ENCODE measurements at places on chromosomes 2 and 18. TPM values are rescaled to one million over a fixed set of nuclear protein-coding genes. Genes with fewer than 3 reads are reported as not detected.
A peak's percentile ranks its signal among the peaks of the same experiment; 100 is the strongest.

- H3K4me3 ChIP-seq = no peak overlapping the region
- H3K27me3 ChIP-seq = no peaks in the 10 kb centered on the region
- peaks cover 15% of the 10 kb centered on the region for H3K4me1 ChIP-seq
- H3K36me3 ChIP-seq = no peaks in the 10 kb centered on the region
Measured at GRCh38 chr2:33015421-33016142, 68.8 kb downstream of the LTBP1 start.

DNA sequence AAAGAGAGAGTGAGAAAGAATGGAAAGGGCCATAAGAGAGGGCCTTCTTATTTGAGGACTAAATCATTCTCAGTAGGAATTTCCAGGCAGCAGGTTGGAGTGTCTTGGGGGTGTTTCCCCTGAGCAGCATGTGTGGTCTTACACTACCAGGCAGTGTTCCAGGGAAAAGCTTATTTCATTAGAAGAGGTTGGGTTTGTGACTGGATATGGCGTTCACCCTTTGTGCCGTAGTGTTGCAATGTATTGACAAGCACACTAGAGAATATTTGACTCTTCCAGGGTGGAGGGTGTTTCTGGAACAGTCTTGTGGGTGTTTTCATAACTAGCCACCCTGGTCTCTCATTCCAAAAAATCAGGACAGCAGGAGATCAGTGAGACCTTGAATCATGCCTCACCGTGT is 105.5 kb downstream of the NRP2 start:
- peaks cover 3% of the 10 kb centered on the region for H3K36me3 ChIP-seq
- no peak overlapping the region for H3K4me3 ChIP-seq
- no peak overlapping the region for H3K27ac ChIP-seq
- H3K27me3 ChIP-seq = no peaks in the 10 kb centered on the region
- H3K4me1 ChIP-seq = peaks cover 34% of the 10 kb centered on the region
- peak; percentile 60 for DNase-seq

- no peak for DNase-seq
- H3K36me3 ChIP-seq = no peaks in the 10 kb centered on the region
- H3K27me3 ChIP-seq = no peaks in the 10 kb centered on the region
- H3K4me1 ChIP-seq = peaks cover 17% of the 10 kb centered on the region
- peak overlapping the region; percentile 94 for H3K4me3 ChIP-seq
Measured at GRCh38 chr2:88054782-88055370, 707 bp downstream of the KRCC1 start.

SCYGR4 gene
- not detected for polyA plus RNA-seq

SNED1 gene
- polyA plus RNA-seq = 2.3 TPM

DNA sequence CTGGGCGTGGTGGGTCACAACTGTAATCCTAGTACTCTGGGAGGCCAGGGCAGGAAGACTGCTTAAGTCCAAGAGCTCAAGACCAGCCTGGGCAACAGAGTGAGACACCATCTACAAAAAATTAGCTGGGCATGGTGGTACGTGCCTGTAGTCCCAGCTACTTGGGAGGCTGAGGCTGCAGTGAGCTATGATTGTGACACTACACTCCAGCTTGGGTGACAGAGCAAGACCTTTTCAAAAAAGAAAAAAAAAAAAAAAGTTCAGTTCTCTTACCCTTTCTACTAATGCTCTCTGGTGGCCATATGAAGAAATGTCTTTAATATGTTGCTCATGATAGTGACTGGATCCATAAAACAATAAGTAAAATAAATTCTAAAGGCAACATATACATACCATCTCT is 14.9 kb downstream of the TYW5 start:
- H3K27ac ChIP-seq = no peak overlapping the region
- no peak overlapping the region for H3K4me3 ChIP-seq
- peaks cover 13% of the 10 kb centered on the region for H3K4me1 ChIP-seq
- H3K27me3 ChIP-seq = no peaks in the 10 kb centered on the region
- peaks cover 70% of the 10 kb centered on the region for H3K36me3 ChIP-seq

MAPK4 gene
- polyA plus RNA-seq = 1.4 TPM

IL1RN gene
- polyA plus RNA-seq = 40.9 TPM

CYP27A1 gene
- 10.7 TPM for polyA plus RNA-seq

DNA sequence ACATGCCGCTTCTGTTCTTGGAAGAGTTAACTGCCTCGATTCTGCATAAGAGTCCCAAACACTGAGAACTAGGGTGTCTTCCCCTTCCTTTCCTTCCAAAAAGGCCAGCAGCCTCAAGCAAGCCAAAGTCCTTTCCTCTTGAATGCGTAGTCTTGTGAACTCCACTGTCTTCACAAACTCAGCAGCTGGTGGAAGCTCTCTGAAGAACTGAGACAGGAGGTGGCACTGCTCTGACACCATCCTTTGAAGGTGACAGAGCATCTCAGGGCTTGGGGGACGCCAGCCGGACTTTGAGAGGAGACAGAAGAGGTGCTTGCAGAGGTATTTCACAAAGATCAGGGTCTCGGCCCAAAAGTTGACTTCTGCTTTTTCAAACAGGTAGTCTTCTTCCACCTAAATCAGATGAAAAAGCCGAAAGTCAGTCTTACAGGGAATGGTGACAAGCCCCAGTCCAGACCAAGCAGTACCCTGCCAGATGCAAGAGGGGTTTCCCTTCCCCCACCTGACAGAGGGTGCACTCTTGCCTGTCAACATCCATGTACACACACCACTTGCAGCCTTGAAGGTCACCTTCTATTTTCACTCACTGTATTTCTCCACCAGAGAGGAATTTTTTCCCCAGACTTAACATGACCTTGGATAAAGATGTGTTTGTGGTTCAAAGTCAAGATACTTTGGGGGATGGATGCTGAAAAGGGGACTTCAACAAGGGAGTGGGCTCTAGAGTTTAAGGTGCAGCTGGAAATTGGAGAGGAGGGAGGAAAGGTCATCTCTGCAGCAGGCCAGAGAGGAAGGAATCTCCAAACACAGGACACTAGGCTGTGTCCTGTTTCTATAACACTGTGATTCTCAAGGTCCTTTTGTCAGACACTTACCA is 4.8 kb upstream of the ZFP36L2 start:
- H3K4me3 ChIP-seq = no peak overlapping the region
- no peak overlapping the region for H3K27ac ChIP-seq
- H3K4me1 ChIP-seq = peaks cover 28% of the 10 kb centered on the region
- DNase-seq = no peak
- no peaks in the 10 kb centered on the region for H3K27me3 ChIP-seq

- H3K4me1 ChIP-seq = no peaks in the 10 kb centered on the region
- no peaks in the 10 kb centered on the region for H3K27me3 ChIP-seq
- no peak overlapping the region for H3K4me3 ChIP-seq
- DNase-seq = no peak
- no peak overlapping the region for H3K27ac ChIP-seq
Measured at GRCh38 chr18:25896178-25896780, 194.1 kb downstream of the SS18 start.

VWC2L gene
- not detected for polyA plus RNA-seq

GRCh38 chr2:196586511-196586991 is 53.0 kb upstream of the CCDC150 start:
- no peak overlapping the region for H3K27ac ChIP-seq
- H3K4me3 ChIP-seq = no peak overlapping the region
- H3K27me3 ChIP-seq = no peaks in the 10 kb centered on the region
- no peaks in the 10 kb centered on the region for H3K36me3 ChIP-seq

- DNase-seq = peak; percentile 17
- peaks cover 3% of the 10 kb centered on the region for H3K4me1 ChIP-seq
- H3K27me3 ChIP-seq = no peaks in the 10 kb centered on the region
- no peak overlapping the region for H3K27ac ChIP-seq
Measured at GRCh38 chr2:30780776-30781330, 26.4 kb downstream of the CAPN13 start.

ERFE gene
- 0.75 TPM for polyA plus RNA-seq

DNA sequence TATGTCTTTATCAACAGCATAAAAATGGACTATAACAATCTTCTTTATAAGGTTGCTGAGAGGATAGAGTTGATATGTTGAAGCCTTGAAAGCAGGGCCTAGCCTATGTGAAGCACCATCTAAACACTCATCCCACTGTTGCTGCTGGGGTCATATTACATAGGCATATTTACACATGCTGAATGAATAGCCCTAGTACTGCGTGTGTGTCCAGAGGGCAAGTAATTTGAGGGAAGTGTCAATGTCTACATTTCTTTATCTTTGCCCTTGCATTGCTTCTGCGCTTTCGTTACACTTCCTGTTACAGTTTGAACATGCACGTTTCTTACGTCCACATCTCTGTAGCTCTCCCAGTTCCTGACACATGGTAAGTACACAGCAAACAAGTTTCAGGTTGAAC is 280.3 kb upstream of the ATP5MC3 start:
- no peaks in the 10 kb centered on the region for H3K36me3 ChIP-seq
- H3K27ac ChIP-seq = no peak overlapping the region
- H3K4me1 ChIP-seq = no peaks in the 10 kb centered on the region
- no peak overlapping the region for H3K4me3 ChIP-seq

AGXT gene
- polyA plus RNA-seq = not detected

GRCh38 chr18:6557057-6557769 is 142.5 kb upstream of the L3MBTL4 start:
- no peaks in the 10 kb centered on the region for H3K36me3 ChIP-seq
- DNase-seq = no peak
- H3K4me3 ChIP-seq = no peak overlapping the region
- H3K27ac ChIP-seq = no peak overlapping the region
- H3K4me1 ChIP-seq = peaks cover 5% of the 10 kb centered on the region
- H3K27me3 ChIP-seq = no peaks in the 10 kb centered on the region

PRKAG3 gene
- not detected for polyA plus RNA-seq

GRCh38 chr2:172673056-172673683 is 62.5 kb upstream of the RAPGEF4 start:
- peaks cover 5% of the 10 kb centered on the region for H3K4me1 ChIP-seq
- H3K4me3 ChIP-seq = no peak overlapping the region
- no peaks in the 10 kb centered on the region for H3K27me3 ChIP-seq

C18orf54 gene
- not detected for polyA plus RNA-seq

TNFRSF11A gene
- 0.50 TPM for polyA plus RNA-seq

CLHC1 gene
- 8.8 TPM for polyA plus RNA-seq

DNA sequence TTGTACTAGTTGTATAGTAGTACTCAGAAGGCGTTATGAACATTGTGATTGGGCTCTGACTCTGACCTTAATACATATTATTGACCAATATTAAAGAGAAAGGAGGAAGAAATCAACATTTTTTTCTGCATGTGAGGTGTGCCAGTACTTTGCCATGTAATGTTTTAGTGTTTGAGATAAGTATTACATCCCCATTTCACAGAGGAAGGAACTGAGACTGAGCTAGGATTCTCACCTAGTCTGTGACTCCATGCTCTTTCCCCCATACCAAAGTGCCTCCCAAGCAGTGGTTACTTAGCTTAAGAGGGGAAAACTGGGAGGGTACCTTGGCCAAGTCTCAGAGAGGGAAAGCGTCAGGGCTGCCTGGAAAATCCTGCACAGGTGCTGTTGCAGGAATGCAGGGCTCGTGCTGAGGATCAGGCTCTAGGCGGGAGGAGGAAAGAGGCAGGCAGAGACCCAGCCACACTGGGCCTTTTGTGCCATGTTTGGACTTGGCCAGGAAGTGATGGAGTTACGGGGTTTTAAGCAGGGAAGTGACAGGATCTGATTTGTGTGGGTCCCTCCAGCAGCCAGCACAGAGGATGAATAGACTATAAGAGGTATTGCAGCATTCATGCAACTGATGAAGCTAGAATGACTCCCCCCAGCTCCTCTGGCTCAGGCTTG is 1.7 kb downstream of the PNKD start:
- H3K27me3 ChIP-seq = no peaks in the 10 kb centered on the region
- peaks cover 49% of the 10 kb centered on the region for H3K36me3 ChIP-seq
- peaks cover 66% of the 10 kb centered on the region for H3K4me1 ChIP-seq
- peak overlapping the region; percentile 79 for H3K4me3 ChIP-seq

FMNL2 gene
- polyA plus RNA-seq = 7.8 TPM

SERPINB12 gene
- not detected for polyA plus RNA-seq

DNA sequence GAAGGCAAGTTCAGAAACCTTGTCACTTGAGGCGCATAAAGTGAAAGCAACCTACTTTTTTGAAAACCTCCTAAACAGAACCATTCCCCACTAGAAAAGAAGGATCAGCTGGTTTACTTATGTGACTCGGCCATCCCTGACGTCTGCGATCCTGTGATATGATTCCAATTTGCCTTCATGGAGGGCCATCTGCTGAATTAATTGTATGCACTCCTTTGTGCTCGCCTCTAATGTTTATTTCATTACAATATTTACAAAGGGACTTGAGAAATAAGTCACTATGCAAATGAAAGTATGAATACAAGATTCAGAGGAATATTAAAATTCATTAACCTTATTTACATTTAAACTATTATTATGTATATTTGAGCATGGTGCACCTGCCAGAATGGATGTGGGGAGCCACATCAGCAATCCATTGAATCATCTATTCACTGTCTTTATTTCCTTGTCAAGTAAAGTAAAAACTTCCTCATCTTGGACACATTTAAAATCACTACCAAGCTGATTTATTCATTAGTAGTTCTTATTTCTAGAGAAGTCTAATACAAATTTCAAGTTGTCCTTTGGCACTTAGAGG is 96.5 kb downstream of the RBM43 start:
- no peak overlapping the region for H3K27ac ChIP-seq
- H3K4me3 ChIP-seq = no peak overlapping the region
- H3K36me3 ChIP-seq = no peaks in the 10 kb centered on the region
- no peak for DNase-seq

DNA sequence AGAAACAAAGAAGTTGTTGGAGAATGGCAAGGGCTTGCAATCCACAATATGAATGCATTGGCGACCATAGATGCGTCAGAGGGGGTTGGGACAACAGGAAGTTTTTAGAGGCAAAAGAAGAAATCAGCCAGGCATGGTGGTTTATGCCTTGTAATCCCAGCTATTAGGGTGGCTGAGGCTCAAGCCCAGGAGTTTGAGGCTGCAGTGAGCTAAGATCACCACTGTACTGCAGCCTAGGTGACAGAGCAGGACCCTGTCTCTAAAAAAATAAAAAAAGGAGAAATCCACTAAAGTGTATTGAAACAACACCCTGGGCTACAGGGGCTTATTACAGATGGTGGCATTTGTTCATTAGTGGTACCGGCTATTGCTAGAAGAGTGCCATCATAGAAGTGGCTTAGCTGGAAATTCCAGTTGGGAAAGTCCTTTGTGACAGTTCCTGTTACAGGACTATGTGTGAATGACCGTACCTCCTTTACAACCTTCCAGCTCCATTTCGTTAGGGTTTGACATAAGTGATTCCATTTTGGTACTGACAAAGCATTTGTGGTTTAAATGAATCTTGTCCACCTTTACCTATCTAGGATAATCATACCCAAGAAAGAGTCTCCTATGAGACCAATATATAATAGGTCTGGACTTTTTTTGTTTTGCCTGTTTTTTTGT is 10.7 kb upstream of the WDSUB1 start:
- no peaks in the 10 kb centered on the region for H3K36me3 ChIP-seq
- no peaks in the 10 kb centered on the region for H3K27me3 ChIP-seq
- no peaks in the 10 kb centered on the region for H3K4me1 ChIP-seq
- H3K27ac ChIP-seq = no peak overlapping the region
- DNase-seq = no peak

STARD6 gene
- polyA plus RNA-seq = not detected

- no peak overlapping the region for H3K4me3 ChIP-seq
- no peaks in the 10 kb centered on the region for H3K4me1 ChIP-seq
- no peaks in the 10 kb centered on the region for H3K36me3 ChIP-seq
- no peak for DNase-seq
- no peak overlapping the region for H3K27ac ChIP-seq
Measured at GRCh38 chr18:74139411-74139810, 8.2 kb downstream of the FBXO15 start.

IL1R1 gene
- 109 TPM for polyA plus RNA-seq

NCKAP5 gene
- 1.1 TPM for polyA plus RNA-seq
